DMS79 (cell line): ENCODE measurements at places on chromosomes 6 and 20.

GRCh38 chr20:57092112-57092899, 174.1 kb downstream of the BMP7 start:
- peak; percentile 55 for DNase-seq

DNA sequence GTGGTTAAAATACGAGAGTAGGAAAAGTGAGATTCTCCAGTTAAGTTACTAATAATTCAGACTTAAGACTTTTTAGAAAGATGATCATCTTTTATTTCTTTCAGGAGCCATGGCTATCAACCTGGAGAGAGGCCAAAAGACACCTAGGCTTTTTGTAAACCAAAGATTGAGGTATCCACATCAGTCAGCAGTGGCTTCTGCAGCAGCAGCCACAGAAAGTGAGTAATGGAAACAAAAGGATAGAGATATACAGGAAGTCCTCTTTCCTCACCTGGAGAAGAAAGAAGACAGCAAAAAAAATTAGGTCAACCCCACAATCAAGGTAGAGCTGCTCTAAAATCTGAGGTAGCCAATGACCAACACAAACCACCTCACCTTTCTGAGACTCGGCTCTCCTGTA, 22.7 kb upstream of the TRIM39 start:
- DNase-seq, result no peak

DNA sequence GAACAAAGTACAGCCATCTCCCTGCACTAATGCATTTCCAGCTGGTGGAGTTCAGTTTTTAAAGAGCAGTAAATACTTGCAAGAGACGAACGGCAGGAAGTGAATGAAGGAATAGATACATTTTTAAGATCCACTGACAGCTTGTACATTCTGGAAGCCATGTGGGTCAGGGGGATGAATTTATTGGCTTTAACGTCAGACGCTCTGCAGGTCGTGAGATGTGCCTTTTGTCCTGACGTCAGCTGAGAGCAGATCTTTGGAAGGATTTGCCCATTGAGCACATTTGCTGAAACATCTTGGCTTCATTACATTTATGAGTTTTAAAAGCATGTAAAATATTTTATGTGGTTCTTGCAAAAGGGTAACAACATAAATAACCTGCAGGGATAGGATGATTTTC, 29.5 kb upstream of the SALL4 start:
- DNase-seq, result no peak

DNA sequence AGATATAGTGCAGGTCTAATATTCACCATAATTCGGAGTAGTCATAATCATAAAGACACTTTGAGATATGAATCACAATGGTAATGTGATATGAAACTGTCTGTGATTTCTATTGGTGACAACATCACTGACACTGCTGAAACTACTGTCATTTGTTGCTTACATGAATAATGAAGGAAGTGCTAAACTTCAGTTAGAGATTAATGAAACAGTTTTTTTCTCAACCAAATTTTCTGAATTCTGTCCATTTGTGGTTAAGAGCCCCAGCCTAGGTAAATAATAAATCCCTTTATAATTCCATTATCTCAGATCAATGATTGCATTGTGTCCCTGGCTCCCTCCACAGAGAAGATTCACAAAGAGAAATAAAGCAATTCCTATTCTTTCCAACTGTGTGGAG, 122.6 kb downstream of the HIVEP2 start:
- no peak for DNase-seq

DNA sequence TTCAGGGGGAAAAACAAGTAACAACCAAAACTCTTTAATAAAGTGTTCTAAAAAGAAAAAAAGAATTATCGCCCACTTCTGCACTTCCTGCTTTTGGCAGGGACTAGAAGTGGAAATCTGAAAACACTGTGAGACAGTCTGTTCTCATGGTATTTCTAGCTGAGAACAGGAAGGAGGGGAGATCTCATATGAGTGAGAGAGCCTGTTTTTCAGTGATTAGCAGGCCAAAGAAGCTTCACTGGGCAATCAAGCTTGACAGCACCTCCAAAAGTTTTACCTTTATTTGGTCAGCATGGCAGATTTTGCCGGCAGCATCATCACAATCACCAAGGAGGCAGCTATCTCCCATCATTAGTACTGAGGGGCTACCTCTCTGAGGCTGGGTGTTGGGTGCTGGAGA, 79.5 kb upstream of the ATXN1 start:
- no peak for DNase-seq

GRCh38 chr6:32154514-32155161, 697 bp downstream of the PPT2 start:
- DNase-seq, result peak; percentile 47

DNA sequence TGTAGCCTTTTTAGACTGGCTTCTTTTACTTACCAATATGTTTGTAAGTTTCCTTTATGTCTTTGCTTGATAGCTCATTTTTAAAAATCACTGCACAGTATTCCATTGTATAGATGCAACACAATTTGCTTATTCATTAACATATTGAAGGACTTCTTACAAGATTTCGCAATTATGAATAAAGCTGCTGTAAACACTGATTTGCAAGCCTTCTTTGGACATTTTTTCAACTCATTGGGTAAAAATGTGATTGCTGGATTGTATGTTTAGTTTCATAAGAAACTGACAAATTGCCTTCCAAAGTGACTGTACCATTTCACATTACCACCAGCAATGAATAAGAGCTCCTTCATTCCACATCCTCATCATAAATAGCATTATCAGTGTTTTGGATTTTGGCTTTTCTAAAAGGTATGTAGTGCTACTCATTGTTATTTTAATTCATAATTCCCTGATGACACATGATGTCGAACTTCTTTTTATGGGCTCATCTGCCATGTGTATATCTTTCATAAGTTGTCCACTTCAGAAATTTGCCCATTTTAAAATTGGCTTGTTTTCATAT, 80.7 kb downstream of the TFAP2B start:
- DNase-seq, result no peak

- DNase-seq, result no peak
Measured at GRCh38 chr6:128630213-128630612, 109.8 kb upstream of the PTPRK start.

DNA sequence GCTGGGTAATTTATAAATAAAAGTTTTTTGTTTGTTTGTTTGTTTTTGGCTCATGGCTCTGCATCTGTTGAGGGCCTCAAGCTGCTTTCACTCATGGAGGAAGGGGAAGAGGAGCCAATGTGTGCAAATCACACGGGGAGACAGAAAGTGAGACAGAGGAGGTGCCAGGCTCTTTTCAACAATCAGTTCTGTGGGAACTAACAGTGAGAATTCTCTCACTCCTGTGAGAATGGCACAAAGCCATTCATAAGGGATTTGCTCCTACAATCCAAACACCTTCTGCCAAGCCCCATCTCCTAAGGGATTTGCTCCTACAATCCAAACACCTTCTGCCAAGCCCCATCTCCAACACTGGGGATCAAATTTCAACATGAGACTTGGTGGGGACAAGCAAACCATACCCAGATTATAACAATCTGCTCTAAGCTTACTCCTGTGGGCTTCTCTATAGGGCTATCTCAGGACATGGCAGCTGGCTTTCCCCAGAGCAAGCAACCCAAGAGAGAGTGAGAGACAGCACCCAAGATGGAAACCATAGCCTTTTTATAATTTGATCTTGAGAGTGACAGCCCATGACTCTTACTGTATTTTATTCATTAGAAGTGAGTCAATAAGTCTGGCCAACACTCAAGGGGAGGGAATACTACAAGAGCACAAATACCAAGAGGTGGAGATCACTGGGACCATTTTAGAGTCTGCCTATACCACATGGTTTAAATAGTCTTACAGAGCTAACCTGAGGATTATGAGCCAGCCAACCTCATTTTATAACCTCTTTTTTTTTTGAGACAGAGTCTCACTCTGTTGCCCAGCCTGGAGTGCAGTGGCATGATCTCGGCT, 22.8 kb upstream of the LRRC1 start:
- no peak for DNase-seq

DNA sequence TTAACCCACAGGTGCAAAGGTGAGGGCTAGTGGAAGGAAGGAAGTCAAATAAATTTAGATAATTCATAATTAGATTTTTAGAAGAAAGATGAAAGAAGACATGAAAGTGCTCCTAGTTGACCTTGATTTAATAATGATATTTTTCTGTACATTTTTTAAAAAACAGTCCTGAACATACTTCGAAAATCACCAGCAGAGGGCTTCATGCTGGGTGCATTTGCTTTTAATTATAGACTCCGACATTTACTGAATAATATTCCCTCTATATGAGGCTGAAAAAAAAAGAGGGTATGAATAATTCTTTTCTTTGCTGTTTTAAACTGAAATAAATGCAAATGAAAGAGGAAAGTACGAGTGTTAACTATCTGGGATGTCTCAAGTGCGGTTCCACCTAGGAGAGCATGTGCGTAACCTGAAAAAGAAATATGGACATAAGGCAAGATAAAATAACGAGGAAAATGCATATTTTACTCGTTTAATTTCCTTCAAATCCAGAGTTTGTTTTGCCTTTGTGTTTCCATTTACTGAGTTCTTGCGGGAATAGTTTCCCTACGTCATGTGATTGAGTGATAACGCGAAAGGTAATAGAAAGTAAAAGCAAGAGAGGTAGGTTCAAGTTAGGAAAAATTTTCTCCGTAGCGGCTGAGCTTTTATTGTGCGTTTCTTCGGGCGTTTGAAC, 3.1 kb upstream of the TFAP2B start:
- no peak for DNase-seq

DNA sequence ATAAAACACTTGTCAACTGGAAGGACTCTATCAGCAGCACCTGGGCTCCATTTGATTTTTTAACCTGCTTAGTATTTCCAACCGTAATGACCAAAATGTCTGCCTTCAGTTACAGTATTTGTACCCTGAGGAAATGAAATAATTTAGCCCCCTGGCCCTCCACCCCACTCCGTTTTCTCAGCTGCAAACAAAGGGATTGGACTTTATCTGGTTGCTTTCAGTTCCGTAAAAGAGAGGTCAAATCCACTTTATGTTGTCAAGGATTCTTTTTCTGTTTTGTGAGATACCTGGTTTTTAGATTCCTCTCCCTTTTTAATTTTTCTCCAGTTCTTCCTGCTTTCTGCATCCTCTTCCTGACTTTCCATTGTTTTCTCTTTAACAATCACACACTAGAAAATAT, 64.4 kb upstream of the BMP2 start:
- DNase-seq, result no peak

DNA sequence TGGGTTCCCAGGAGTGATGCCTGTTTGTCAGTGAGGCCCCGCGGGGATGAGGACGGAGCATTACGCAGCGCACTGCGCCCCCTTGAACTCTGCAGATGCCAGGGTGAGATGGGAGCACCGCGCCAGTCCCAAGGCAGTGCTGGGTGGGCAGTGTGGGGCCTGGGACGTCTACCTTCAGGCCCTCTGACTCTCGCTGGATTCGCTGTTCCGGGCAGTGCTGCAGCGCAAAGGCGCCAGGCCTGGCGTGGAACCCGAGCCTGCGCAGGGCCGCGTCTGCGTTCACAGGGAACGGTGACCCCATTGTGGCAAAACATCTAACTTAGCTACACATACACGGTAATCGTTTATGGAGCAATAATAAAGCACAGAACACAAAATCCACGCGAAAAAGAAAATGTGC, 257.3 kb downstream of the QKI start:
- no peak for DNase-seq

DNA sequence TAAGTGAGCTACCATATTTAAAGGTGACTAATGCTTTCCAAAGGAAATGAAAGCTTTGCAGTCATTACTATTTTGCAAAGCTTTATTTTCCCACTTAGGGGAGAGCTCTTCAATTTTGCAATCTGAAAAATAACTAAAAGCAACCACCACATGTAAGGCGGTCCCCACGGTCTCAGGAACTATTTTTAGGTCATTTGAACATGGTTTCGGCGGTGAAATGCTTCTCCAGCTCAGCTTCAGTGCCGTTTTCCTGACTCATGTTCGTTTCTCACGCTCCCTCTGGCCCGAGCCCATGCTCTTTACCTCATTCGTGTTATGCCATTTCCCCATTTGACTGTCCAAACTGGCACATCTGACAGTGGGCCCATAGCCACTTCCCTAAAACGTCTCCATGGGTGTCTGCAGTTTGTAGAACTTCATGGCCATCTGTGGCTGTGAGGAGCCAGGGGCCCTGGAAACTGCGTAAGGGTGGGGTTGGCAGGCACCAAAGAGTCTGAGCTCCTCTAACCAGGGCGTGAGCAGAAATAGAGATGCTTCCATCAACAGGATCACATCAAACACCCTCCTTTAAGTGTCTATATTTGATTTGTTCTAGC, 46.5 kb downstream of the ADTRP start:
- DNase-seq, result no peak

DNA sequence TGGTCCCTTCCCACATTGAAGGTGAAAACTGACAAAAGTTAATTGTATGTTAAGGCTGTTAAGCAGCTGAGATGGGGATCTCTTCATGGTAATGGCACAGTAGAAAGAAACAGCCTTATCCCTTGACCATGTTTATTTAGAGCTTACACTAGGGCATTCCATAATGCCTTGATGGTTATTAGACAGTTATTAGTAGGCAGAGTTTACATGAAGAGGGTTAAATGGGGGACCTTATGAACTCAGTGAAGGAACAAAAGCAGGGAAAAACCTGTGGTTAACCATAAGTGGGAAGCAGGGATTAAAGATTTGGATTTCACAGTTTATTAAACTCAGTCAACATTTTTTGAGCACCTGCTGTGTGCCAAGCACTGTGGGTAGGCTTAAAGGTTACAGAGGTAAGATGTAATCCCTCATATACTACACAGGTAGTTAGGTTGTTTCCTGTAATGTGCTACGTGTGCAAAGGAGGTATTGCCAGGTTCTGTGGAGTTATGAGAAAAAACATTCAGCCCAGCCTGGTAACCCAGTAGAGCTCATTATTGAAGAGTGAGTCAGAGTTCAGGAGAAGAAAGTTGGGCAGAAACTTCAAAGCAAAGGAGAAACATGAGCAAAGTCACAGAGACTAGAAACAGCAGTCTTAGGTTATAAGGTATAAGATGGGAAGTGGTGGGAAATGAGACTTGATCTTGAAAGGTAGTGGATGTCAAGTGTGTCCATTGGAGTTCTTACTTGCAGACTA, 32.3 kb upstream of the GNRH2 start:
- DNase-seq, result peak; percentile 57

DNA sequence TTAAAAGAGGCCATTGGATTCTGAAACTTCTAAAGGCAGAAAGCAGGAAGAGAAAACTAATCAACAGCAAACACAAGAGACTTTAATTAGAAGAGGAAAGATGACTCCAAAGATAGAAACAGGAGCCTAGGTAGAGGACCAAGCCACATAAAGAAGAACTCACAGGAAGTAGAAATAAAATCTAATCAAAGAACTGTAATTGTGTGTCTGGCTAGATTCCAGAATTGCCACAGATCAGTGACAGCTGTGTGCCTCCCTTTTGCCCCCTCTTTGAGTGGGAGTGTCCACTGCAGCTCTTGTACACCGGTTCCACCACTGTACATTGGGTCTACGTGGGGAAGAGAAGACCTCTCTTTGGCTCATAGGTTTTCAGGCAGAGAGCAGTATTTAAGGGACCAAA, 22.3 kb upstream of the THEMIS start:
- DNase-seq, result no peak

- no peak for DNase-seq
Measured at GRCh38 chr6:14240411-14241166, 123.0 kb downstream of the CD83 start.

DNA sequence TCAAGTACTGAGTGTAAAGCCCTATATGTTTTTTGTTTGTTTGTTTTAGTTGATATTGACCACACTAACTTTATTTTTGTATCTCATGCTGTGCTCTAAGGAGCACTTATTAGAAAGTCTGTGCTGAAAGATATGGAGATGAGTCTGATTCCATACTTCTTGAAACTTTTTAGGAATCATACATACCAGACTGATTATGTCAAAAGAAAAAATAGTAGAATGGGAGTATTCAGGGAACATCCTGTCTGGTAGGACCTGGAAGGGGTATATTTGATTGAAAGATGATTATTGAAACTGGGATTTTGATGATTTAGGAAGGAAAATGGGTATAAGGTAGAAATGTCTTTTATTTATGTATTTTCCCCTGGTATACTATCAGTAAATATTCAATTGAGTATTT, 111.4 kb downstream of the QKI start:
- no peak for DNase-seq
